ENCODE measurements at places on chromosomes 5 and 9.
A peak's percentile ranks its signal among the peaks of the same experiment; 100 is the strongest.

- no peak for DNase-seq
Measured at GRCh38 chr5:89342106-89342876, 459.3 kb upstream of the MEF2C start.

- DNase-seq, result peak; percentile 22
Measured at GRCh38 chr5:149719666-149720065, 10.4 kb upstream of the PPARGC1B start.

- DNase-seq, result no peak
Measured at GRCh38 chr5:38465061-38465460, 91.4 kb downstream of the LIFR start.

DNA sequence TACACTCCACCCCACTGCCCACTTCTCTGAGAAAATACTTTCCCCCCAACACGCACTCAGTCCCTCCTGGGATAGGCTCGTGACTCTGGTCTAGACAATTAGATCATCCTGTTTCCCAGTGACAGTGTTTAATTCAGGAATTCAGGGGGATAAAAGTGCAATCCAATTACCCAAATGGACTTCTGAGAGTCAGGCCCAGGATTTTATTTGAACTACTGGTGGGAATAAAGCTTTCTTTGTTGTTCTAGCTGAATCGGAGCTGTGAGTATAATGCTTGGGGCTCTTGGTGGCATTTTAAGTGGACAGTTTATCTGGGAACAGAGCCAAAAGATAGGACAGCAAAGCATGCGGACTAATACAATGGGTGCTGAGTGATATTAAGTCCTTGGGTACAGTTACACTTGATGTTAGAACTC, 683.3 kb downstream of the MAT2B start:
- peak; percentile 83 for DNase-seq

DNA sequence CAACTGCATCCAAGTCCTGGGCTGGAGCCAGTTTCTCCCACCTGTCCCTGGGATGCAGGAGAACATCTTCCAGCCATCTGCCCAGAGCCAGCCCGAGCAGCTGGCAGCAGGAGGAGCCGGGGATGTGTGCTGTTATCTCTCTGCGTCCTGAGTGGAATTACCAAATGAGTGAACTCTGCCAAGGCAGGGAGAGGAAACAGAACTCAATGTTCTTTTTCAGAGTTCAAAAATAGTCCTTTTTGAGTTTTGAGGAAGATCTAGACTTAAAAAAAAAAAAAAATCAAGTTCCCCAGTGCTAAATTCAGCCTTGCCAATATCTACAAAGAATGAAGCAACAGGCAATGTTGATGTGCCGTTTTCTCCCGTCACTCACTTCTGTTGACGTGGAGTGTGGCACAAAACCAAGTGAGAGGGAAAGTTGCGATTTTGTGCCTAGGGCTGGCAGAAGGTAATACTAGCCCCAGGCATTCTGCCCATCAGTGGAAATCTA, 56.2 kb downstream of the TMOD1 start:
- no peak for DNase-seq
